ENCODE measurements at places on chromosomes 13 and 19.

GRCh38 chr19:15015946-15016542, 33.2 kb upstream of the CASP14 start:
- DNase-seq = no peak

GRCh38 chr19:49290517-49290916, 34.5 kb downstream of the SLC6A16 start:
- DNase-seq = no peak

DNA sequence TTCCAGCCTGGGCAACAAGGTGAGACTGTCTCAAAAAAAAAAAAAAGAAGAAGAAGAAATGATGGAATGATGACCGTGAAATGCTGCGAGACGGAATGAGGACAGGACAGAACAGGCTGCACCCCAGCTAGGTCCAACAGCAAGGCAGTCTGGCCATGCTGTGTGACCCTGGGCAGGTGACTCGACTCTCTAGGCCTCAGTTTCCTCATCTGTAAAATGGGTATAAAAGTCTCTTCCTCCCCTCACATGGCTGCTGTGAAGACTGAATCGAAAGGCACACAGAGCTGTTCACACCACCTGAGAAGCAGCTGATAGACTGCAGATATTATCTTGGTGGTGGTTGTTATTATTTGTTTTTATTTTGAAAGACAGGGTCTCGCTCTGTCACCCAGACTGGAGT, 22.3 kb downstream of the PTPRS start:
- DNase-seq = no peak

DNA sequence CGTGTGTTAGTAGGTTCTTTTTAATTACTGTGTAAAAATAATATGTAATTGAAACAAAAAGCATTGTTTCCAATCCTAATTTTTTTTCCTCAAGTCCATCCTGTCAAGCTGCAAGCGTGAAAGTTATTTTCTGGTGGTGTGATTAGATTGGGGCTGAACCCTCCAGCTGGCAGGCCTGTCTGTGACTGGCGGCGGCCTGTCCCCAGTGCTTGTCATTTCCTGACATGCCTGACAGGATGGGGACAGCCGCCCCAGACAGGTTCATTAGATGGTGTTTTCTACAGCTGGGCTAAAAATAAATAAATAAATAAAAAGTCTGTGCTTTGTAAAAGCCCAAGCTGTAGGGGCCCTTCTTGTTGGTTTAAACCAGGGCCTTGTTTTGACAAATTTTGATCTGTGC, 53.7 kb upstream of the MAB21L1 start:
- DNase-seq = no peak

DNA sequence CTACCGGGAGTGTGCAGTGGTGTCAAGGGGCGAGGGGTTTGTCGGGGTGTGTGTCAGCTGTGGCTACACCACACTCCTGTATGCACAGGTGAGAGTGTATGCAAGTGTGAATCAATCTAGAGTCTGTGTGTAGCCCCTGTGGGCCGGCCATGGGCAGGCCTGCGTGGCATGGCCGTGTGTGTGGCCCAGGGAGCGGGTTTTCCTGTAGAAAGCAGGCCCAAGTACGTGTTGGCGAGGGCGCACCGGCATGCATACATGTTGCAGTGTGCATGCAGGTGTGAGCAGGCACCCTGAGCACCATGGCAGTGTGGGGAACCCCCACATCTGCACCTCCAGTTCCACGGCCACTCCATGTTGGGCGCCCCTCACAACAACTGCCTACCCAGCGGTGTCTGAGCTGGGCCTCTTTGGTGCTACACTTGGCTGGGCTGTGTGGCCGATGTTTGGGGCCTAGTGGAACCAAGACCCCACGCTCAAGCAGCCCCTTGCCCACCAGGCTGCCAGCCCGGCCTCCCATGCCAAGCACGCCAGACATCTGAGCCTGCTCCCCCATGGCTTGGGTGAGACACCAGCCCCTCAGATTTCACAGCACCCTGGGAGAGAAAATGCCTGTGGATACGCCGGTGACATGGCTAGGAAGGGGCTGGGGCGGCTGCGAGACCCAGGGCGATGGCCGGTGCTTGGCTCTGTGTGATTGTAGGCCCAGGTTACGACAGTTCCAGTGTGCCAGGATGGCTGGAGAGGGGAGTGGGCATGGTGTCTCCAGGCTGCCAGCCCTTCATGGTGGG, 2.1 kb downstream of the NFIX start:
- DNase-seq = no peak

DNA sequence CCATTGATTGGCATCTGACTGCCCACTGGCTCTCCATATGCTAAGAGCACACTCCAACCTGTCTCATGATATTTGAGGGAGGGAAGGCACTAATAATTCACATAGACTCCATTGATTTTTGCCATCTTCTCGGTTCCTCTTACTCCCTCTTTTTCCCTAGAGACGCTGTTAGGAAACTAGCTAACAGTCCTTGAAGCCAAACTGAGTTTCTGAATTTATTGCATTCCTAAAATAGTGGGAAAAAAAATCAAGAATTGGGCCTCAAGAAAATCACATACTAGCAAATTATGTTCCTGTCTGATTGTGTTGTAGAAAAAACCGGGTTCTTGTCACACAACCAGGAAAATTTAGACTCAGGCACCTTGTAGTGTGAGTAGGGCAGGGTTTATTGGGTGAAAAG, 86.4 kb upstream of the SLC7A1 start:
- no peak for DNase-seq

- no peak for DNase-seq
Measured at GRCh38 chr19:39064405-39064804, 19.8 kb upstream of the ACP7 start.

GRCh38 chr19:6092329-6093286, 17.7 kb downstream of the RFX2 start:
- DNase-seq = no peak

DNA sequence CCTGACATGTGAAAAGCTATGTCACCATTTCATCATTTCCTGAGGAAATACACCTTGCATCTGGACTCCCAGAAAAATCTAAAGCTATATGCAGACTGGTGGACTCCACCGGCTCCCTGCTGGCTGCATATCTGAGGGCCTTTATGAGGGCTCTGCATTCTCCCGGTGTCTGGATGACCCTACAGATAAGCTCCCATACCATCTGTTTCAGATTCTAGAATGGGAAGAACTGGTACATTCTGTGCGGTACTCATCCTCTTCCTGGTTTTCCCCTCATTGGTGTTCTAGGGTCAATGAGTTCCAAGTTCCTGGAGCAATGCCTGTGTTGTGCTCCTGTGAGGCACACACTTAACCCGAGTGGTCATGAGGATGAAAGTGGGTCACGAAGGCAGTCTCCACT, 60.4 kb downstream of the COL4A1 start:
- no peak for DNase-seq

DNA sequence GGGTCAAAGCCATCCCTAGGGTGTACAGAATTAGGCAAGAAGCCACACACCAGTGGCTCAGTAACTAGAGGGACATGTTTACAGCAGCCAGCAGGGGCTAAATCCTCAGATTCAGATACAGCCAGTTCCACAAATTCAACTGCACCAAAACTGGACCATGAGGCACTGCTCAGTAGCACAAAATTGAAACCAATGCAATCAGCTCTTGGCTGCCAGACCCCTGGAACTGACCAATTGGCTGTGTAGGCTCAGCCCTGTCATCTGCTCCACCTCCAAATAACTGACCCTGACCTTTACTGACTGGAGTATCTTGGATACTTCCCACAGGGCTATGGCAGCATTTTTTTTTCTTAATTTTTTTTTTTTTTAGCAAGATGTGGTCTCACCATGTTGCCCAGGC, 226.5 kb downstream of the FOXO1 start:
- no peak for DNase-seq

- DNase-seq = peak; percentile 68
Measured at GRCh38 chr19:29858000-29858596, 46.3 kb downstream of the CCNE1 start.

DNA sequence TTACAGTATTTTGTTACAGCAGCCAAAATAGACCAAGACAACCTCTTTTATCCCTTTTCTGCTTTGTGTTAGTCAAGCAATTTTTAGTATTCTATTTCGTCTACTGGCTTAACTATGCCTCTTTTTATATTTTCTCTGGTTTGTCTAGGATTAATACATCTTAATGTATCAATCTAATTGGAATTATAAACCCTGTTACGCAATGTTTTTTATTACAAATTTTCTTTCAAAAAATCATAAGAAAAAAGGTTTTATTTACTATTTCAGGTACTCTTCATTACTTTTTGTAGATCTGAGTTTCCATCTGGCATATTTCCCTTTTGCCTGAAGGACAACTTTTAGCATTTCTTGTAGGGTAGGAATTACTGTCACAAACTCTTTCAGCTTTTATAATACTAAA, 275.3 kb downstream of the DIAPH3 start:
- no peak for DNase-seq

DNA sequence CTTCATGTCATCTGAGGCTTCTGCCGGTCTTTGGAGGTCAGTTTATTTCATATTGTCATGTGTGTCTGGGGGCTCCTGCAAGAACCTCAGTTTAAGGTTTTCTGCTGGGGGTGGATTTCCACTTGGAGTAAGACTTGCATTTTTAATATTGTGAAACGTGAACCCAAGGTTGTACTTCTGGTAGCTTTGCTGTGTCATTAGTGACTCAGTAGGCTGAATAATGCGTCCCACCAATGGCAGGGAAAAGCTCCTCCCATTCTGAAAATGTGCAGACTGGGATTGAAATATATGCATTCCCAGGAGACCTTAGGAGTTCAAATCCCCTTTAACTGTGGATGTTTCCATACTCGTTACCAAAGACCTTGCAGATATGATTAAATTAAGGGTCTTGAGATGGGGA, 46.2 kb downstream of the ING1 start:
- no peak for DNase-seq

- DNase-seq = no peak
Measured at GRCh38 chr13:40016953-40017660, 361.6 kb downstream of the COG6 start.

DNA sequence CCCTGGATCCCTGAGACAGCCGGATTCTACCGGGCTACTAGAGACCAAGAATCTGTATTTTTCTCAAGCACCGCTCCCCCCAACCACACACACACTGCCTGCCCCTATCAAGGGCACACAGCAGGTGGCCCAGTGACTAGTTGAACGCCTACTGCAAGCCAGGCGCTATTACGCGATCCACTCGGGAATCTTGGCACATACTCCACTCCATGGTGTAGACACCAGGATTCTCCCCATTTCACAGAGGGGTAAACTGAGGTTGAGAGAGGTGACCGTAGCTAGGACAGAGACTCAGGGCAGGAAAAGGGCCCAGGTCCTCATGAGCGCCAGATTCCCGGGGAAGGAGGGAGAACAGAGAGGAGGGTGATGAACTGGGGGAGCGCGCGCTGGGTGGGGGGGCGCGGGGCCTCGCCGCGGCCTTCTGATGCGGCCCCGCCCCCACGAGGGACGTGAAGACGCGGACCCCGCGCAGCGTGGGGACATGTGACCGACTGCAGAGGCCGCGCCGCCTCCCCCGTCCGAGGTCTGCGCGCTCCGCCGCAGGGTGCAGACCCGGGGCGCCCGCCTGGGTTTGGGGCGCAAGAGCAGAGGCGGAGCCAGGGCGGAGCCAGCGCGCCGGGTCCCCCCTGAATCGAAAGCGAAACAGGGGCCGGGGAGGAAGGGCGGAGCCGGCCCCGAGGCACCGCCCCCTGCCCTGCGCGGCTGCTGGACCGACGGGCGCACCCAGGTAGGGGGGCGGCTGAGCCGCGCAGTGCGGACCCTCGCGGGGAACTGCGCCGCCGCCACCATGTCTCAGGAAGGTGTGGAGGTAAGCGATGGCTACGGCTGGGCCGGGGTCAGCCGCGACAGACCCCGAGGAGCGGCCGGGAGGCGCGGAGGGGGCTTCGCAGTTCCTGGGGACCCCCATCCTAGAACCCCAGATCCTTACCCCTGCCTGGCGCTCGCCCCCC, at the start of gene SHFL:
SHFL (plus strand) TSS at position 677 of the 950 bp plus-strand sequence; CDS start at position 788, 111 bp downstream.
- peak; percentile 92 for DNase-seq

GRCh38 chr19:52522551-52522950, 4.9 kb upstream of the ZNF808 start:
- no peak for DNase-seq

GRCh38 chr13:93108111-93108601, 118.5 kb upstream of the GPC6 start:
- DNase-seq = no peak

GRCh38 chr13:101686003-101686402, 233.5 kb downstream of the ITGBL1 start:
- no peak for DNase-seq

- no peak for DNase-seq
Measured at GRCh38 chr13:108594153-108594552, 35.3 kb upstream of the MYO16 start.

- DNase-seq = no peak
Measured at GRCh38 chr19:43711751-43712355, 4.0 kb upstream of the IRGC start.

- peak; percentile 67 for DNase-seq
Measured at GRCh38 chr13:50594276-50595051, 249.0 kb downstream of the DLEU7 start.

GRCh38 chr13:52779103-52779502, 39.5 kb upstream of the CNMD start:
- no peak for DNase-seq

GRCh38 chr13:97904059-97904458, 49.4 kb upstream of the IPO5 start:
- no peak for DNase-seq

DNA sequence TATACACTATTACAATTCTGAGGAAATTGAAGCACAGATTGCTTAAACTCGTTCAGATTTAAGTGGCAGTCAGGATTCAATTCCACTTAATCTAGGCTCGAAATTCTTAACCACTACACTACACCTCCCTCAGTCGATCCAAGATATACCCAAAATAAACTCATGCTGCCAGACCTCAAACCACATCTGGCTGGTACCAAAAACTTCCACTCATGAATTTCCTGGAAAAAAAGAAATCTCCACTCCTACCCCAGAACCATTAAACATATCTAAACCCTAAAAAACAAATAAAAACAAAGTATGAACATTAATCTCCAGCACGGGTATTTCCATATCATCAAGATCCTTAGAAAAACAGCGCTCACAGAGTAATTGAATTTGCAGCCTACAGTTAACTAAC, 1.1 kb downstream of the ZFP30 start:
- no peak for DNase-seq

- DNase-seq = no peak
Measured at GRCh38 chr19:14414926-14415690, 4.0 kb downstream of the DDX39A start.

DNA sequence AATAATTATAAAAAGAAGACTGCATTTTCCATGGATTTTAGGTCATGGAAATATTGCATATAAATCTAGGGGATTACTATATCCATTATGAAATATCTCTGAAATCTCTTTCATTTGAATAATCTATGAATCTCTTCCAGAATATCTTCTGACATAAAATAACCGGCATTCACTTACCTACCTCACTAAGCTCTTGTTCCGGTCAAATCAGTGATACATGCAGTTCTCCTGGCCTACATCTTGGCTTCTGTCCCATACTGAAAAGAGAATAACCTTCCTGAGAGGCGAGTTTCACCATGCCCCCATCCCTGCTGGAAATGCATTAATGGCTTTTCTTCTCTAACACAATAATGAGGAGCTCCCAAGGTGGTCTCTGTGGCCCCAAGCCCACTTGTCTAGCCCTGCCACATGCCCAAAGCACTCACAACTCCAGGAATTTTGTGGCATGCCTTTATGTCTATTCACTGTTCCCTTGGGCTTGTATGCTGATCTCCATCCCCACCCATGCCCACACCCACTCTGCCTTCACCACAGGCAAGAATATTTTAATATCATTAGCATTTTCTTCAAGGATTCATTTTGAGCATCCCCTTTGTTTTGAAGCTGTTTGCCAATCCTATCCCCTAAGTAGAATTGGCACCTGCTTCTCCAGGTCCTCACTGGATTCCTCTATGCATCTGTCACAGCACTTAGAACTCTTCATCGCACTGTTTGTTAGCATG, 401.6 kb downstream of the COG6 start:
- no peak for DNase-seq
